Activated T-helper 1 cell treated with anti-CD3 and anti-CD28 coated beads, Interleukin-12 subunit alpha, Interleukin-12 subunit beta, Interleukin-2, Interleukin-4 antibody, amounts not matched to agents 30 ng/mL and 10 ng/mL and 1 ng/mL, durations not matched to agents 14 hours and 24 hours and 36 hours (primary cell): ENCODE measurements at places on chromosomes 6 and 20. TPM values are rescaled to one million over a fixed set of nuclear protein-coding genes. Genes with fewer than 3 reads are reported as not detected.

DNA sequence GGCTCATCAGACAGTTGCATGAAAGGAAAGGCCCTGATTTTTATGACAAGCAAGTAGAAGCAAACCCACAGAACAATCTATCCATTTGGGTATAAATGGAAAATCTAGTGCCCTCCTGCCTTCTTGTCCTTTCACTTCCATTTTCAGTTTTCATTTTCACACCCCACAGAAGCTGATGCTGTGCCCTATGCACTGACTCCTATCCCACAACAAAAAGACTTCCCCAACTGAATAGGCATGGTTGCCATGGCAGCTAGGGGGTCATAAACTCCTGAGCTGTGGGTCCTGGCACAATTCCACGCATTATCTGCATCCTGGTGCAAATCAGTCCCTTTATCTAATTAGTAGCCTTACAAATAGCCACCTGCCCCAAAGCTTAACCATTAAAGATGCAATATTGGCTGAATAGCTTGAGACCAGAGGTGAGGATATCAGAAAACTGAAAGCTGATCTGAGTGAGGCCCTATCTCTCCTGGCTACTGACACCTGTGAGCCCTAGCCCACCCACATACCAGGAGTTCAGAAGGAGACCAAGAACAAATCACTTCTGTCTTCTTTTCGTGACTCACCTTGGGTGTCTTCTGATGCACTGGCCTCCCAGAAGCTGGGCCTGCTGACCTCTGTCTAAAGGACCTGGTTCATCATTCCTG, 34.9 kb upstream of the HEY2 start:
- no peak for DNase-seq
- peaks cover 8% of the 10 kb centered on the region for H3K4me1 ChIP-seq
- no peaks in the 10 kb centered on the region for H3K36me3 ChIP-seq
- H3K4me3 ChIP-seq, result no peak overlapping the region

- H3K4me1 ChIP-seq, result no peaks in the 10 kb centered on the region
- DNase-seq, result no peak
- H3K4me3 ChIP-seq, result no peak overlapping the region
These were observed 738.1 kb upstream of the GJE1 start for GRCh38 chr6:141394565-141395051.

Gene PARD6B
- 6.3 and 7.1 TPM in 2 replicates for total RNA-seq

Gene PAK1IP1
- 35.3 and 37.4 TPM in 2 replicates for total RNA-seq
